ENCODE measurements at places on chromosomes 6 and 20.
A peak's percentile ranks its signal among the peaks of the same experiment; 100 is the strongest.

DNA sequence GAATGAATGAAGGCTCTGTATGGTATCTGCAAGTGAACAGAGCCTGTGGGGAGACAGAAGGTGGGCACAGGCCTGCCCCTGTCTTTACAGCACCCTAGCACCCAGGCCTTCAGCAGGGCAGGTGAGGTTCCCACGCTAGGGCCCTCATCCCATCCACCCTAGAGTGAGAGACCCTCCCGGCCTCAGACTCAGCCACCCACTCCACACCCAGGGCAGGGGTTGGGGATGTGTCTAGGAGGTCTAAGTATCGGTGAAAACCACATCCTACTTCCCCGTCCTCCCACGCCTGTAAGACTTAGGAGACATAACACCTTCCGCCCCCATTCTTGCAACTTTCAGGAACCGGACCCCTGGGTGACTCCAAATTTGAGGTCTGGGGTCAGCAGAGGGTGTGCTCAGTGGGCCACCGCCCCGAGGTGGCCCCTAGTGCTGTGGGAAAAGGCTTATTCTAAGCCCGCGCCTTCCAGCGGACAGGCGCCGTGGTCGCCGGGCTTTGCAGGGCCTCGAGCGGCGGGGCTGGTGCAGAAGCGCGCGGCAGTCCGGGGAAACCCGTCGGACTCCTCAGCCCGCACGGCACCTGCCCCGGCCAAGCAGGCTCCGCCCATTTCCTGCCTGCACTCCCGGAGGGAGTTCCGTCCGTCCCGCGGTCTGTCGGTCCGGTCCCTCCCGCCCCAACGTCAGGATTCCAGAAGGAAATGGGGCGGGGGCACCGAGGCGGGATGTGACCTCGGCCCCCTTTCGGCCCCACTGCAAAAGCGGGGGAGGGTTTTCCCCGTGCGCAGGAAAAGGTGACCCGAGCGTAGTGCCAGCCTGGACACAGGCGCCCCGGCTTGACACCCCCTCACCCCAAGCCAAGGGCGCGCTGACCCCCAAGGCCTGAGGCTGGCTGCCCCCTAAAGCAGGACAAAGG is 868 bp downstream of the SAMD10 start:
- DNase-seq, result no peak

GRCh38 chr6:139422105-139423036 is 47.9 kb upstream of the CITED2 start:
- DNase-seq, result no peak

GRCh38 chr6:1864496-1864895 is 254.8 kb downstream of the FOXC1 start:
- no peak for DNase-seq

DNA sequence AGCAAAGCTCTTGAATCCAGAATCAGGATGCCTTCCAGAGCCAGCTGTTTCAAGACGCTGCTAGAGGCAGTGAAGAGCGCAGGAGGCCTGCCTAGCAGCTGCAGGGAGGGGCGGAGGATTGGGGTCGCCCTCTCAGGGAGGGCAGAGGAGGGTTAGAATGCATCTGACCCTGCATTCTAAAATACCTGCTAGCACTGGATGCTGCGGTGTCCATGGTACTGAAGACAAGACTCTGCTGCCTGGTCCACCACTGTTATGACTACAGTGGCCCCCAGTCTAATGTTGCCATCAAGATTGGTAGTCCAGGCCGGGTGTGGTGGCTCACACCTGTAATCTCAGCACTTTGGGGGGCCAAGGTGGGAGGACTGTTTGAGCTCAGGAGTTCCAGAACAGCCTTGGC is 193.7 kb upstream of the PROKR2 start:
- DNase-seq, result peak; percentile 33

- DNase-seq, result peak; percentile 71
Observed at GRCh38 chr6:33075568-33076405, at the start of gene HLA-DPB1. Gene HLA-DPB1 (plus strand): TSS chr6:33075990. CDS start chr6:33076042, 52 bp downstream.

DNA sequence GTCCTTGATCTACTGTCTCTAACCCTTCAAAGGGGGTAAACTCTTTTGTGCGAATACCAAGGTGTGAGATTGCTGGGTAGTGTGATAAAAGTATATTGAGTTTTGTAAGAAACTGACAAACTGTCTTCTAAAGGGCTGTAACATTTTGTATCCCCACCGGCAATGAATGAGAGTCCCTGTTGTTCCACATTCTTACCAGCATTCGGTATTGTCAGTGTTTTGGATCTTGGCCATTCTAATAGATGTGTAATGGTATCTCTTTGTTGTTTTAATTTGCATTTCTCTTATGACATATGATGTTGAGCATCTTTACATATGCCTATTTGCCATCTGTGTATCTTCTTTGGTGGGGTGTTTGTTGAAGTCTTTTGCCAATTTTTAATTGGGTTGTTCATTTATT is 1090.7 kb downstream of the KIF16B start:
- DNase-seq, result no peak

- no peak for DNase-seq
Observed at GRCh38 chr20:49706630-49707091, 7.0 kb downstream of the B4GALT5 start.

DNA sequence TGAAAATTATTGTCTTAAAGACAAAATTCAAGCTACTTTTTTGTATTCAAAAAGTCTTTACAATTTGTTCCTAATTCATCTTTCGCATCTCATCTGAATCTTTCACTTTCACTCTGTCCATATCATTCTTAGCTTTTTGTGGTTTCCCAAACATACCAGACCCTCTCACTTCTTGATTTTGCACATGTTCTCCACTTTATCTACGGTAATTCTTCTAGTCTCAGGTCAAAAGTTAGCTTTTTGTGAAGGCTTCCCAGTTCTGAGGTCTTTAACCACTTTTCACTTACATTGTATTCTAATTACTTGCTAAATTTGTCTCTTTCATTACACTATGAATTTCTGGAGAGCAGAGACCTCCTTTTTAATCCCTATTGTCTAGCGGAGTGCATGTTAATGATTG is 34.6 kb upstream of the EPHA7 start:
- DNase-seq, result no peak

Measured in COLO829 (cell line).